ENCODE measurements at places on chromosomes 3 and 15.

DNA sequence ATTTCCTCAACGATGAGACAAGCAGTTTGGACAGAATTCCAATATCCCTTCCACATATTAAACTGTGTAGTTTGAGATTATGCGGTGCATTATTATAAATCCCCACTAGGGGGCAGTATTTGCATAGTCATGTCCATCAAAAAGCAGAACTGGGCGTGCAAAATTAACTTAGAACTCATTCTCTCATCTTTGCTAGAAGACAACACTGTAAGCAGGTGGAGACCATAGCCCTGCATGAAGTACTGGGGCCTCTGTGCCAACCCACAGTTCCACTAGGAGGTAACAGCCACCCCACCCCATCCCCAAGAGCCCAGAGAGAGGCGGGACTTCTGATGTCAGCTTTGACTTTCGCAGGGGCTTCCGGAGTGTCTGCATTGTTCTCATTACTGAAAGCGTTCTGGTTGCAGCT, 106.6 kb upstream of the TMC3 start:
- DNase-seq = peak; percentile 57

DNA sequence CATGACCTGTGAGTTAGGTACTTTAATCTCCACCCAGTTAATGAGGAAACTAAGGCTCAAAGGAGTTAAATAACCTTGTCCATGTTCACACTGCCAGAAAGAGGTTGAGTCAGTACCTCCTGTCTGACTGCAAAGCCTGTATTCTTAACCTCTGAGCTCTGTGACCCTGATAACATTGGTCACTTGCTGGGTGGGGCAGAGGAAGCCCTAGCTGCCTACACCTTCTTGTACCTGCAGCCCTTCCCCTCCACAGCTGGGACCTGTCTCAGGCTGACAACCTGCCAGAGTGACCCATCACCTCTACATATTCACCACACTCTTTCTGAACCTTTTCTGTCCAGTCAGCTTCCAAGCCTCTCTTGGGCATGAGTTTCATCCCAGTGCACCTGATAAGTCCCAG, 106.1 kb upstream of the HES1 start:
- no peak for DNase-seq

DNA sequence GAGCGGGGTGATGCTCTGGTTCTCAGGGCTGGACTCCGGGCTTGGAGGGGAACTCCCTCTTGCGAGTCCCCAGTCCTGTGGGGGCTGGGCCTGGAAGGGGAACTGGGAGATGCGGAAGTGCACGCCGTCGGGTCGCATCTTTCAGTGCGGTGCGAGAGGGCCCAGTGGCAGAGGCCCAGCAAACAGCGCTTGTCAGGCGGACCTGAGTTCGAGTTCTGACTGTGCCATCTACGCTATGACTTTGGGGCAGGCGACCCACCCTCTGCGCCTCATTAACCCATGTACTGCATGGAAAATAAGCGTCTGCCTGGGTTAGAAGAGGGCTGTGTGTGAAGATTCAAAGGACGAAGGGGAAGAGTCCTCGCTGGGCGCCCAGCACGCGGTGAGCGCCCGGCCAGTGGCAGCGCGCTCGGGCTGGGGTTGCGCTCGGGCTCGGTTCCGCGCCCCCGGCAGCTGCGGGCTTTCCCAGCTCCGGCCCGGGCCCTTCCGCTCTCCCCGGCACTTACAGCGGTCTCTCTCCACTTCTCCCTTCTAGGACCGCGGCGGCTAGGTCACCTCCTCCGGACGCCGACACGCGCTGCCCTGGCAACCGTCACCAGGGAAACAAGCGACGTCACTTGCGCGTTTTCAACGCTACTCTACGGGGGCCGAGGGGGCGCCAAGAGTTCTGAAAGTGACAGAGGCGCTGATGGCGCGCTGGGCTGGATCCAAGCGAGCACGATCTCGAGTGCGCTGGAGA, at the start of gene CCDC13:
Gene CCDC13 (minus strand): TSS at position 584 of the 739 bp plus-strand sequence. CDS start 14,908 bp downstream, outside the sequence.
- DNase-seq = peak; percentile 85

- DNase-seq = no peak
Observed at GRCh38 chr3:106401666-106402490, 533.1 kb upstream of the CBLB start.

- no peak for DNase-seq
Observed at GRCh38 chr3:128667641-128668040, 17.0 kb upstream of the RPN1 start.

DNA sequence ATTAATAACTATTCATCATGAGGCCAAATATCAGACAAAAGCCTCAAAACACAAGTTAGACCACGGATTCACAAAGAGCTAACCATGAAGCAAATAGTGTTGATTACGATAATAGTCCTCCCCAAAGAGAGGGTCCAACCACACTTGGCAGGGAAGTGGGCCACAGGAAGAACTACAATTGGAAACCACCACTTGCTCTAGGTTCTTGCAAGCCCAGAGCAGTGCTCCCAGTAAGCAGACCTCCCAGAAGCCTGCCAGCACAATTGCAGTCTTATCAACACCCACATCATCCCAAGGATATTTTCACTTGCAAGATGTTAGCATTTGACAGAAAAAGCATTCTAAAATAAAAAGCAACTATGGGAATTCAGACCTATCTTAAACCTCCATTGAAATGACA, 11.3 kb downstream of the SETD2 start:
- DNase-seq = no peak

DNA sequence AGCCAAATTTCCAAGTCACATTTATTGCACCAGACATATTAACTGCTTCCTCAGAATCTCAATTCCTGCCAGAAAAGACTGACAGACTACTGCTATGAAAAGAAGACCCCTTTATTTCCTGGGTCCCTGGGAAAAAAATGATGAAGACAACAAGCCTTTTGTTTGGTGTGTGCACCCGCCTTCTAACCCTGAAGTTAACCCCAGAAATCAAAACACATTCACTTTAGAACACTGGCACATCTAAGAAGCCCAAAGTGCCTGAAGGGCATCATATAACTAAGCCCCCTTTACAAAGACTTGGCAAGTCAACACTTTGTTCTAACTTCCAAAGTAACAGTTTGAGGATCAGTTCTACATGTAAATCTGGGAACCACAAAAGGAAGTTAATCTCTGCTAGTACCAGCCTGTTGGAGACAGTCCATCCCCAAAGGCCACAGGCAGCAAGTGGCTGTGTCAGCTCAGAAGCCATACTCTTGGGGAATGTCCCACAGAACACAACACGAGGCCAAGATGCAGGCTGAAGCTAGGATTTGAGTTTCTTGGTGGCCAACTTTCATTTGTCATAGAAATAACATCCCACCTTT, 16.3 kb upstream of the ATP1B3 start:
- DNase-seq = no peak

DNA sequence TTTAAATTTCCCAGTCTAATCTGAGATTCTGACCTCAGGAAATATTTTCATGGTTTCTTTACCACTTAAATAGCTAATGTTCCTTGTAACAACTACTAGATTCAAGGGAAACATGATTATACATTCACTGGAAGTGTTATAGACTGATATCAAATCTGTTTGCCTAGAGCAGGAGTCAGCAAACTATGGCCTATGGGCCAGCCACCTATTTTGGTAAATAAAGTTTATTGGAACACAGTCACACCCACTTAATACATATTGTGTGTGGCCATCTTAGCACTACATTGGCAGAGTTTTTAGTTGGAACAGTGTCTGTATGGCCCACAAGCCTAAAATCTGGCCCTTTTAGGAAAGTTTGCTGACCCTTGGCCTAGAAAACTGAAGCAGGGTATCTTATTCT, 50.1 kb downstream of the GLCE start:
- no peak for DNase-seq

DNA sequence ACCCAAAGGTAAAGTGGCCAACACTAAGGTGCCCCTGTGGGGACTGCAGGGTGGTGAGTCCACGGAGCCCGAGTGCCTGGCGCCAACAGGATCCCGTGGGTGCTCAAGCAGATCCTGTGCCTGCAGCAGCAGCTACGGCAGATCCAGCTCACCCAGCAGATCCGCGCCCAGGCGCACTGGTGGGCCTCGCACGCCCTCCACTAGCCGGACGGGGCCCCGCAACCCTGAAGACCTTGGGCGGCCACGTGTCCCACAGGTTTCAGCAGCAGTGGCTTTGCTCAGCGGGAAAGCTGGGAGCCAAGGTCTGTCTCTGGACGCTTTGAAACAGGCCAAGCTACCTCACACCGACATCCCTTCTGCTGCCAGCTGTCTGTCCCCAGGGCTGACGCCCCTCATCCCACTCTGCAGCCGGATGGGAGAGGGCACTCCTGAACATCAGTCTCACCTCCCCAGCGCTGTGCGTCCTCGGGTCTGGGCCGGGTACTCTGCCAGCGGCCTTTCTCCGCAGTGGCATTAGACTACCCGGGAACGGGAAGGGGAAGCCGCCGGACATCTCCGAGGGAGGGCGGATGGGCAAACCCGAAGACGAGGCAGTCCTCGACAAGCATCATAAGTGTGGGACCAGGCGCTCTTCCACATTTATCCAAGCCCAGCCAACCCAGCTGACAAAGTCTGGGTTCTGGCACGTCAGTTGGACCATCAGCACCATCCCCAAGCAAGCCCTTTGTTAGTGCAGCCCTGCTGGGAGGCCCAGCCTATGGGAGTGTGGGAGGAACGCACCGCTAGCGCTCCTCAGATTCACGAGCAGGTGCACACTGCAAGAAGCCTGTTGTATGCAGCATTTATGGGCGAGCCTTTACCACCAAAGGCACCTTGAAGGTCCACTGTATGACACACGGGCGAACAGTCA, 212.6 kb upstream of the UBE2E2 start:
- no peak for DNase-seq

DNA sequence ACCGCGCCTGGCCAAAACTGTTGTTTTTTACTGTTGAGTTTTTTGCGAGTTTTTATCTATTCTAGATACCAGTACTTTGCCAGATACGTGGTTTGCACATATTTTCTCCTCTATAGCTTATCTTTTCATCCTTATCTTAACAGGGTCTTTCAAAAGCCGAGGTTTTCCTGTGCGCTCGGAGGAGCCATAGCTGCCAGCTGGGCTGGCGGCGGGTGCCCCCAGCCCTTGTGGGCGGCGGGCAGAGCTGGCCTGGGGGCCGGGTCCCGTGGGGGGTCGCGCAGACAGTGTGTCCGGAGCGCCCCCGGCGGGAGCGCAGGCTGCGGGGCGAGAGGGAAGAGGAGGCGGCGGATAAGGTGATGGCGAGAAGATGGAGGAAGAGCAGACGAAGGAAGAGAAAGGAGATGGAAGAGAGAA, 11.1 kb upstream of the EIF4A2 start:
- no peak for DNase-seq

- DNase-seq = peak; percentile 58
Observed at GRCh38 chr15:57281321-57281720, 95.0 kb upstream of the CGNL1 start.

- DNase-seq = no peak
Observed at GRCh38 chr3:163773136-163773535, 1305.2 kb downstream of the SI start.

- no peak for DNase-seq
Observed at GRCh38 chr3:112405845-112406244, 72.9 kb downstream of the CD200 start.

DNA sequence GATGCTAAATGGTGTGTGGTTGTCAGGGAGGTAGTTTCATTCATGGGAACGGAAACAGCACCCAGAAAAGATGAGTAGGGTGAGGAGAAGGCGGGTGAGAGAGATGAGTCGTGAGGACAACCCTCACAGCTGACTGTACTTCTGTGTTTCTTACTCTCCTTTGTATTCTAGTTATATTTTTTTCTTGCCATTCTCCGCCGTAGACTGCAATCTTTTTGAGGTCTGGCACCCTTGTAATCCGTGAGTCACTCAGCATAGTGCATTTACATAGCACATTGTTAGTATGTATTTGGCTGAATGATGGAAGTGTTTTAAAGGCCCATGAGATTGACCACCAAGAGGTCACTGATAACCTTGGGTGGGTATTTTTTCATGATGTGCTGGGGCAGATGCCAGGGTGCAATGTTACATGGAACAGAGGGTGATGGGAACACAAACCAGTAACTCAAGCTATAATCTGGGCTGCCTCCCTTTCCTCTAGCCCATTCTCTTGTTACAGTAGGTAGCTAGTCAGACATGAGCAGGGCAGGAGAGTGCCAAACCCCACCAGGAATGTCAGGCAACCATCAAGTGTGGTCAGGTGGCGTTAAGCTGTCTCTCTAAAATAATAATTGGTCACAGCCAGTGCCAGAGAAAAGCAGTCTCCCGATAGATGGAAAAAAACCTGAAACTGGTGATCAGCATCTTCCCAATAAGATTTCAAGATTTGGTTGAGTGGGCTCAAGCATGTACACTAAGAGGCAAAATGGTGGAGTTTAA, 18.8 kb upstream of the DGKG start:
- DNase-seq = no peak

- DNase-seq = peak; percentile 82
Observed at GRCh38 chr3:158991146-158991705, 189.4 kb downstream of the MFSD1 start.

DNA sequence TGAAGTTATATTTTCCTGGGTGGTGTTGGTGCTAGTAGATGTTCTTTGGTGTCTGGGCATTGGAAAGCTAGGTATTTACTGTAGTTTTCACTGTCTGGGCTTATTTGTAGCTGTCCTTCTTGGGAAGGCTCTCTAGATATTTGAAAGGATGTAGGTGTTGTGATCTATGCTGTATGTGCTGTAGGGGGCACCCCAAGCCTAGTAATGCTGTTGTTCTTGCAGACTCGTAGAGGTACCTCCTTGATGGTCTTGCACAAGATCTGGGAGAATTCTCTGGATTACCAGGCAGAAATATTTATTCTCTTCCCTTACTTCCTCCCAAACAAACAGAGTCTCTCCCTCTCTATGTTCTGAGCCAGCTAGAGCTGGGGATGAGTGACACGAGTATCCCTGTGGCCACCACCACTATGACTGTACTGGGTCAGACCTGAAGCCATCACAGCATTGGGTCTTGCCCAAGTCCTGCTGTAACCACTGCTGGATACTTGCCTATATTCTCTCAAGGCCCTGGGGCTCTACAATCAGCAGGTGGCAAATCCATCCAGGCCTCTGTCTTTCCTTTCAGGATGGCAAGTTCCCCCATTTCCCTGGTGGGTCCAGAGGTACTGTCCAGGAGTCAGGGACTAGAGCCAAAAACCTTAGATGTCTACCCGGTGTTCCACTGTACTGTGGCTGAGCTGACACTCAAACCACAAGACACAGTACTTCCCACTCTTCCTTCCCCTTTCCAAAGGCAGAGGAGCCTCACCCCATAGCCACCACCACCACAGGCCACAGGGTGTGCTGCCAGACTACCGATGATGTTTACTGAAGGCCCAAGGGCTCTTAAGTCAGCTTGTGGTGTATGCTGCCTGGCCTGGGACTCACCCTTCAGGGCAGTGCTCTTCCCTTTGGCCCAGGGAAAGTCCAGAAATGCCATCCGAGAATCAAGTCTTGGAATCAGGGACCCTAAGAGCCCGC, 195.2 kb upstream of the DPPA4 start:
- DNase-seq = no peak

DNA sequence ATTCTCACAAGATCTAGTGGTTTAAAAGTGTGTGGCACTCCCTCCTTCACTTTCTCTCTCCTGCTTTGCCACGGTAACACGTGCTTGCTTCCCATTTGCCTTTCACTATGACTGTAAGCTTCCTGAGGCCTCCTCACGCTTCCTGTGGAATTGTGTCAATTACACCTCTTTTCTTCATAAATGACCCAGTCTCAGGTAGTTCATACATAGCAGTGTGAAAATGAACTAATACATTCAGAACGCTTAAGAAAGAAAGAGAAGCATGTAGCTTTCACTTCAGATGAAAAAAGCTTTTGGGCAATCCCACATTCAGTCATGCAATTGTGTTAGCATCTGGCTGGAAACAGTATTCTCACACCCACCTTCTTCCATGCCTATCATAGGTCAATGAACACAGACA, 24.4 kb downstream of the P3H2 start:
- no peak for DNase-seq

- DNase-seq = no peak
Observed at GRCh38 chr3:149542375-149543312, 68.1 kb downstream of the TM4SF4 start.
